ENCODE measurements at places on chromosomes 5 and 9.

- DNase-seq: no peak
These were observed 61.8 kb downstream of the CYFIP2 start for GRCh38 chr5:157327771-157328170.

GRCh38 chr5:94153736-94154450 is 412.5 kb upstream of the POU5F2 start:
- DNase-seq: no peak

GRCh38 chr5:125491986-125492492 is 745.6 kb upstream of the ZNF608 start:
- DNase-seq: no peak

DNA sequence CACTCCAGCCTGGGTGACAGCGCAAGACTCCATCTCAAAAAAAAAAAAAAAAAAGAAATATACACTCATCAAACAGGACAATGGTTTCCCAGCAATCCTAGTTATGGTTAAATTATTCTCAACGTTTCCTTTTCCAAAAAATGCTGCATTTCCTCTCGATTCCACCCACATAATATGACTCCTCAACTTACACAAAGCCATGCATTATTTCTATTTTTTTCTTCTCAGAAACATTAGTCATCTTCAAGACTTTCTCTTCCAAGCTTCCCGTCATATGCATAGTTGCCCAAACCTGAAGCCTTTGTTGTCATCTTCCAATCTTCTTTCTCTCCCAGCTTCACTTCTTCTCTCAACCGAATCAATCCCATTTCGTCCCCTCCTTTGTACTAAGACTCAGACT is 61.4 kb upstream of the RANBP6 start:
- DNase-seq: no peak

GRCh38 chr9:87655731-87656130 is 70.2 kb upstream of the CTSL start:
- no peak for DNase-seq

- DNase-seq: no peak
These were observed 8.8 kb downstream of the LHFPL2 start for GRCh38 chr5:78639791-78640190.

DNA sequence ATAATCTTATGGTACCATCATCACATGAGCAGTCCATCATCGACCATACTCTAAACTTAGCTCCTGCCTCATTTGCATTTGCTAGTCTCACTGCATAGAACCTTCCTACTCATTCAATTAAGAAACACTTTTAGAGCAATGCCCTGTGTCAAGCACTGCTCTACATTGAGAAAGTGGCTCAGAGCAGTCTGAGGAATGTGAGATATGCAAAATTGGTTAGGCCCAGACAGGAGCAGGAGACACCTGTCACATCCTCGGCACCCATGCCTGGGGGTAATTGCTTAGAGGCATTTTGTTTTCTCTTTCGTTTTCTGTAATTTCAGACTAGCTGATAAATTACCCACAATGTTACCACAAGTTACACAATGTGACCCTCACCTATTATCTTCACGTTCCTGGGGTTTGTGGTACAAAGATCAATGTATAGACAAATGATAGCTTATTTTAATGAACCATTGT is 4.9 kb upstream of the RARS1 start:
- no peak for DNase-seq

DNA sequence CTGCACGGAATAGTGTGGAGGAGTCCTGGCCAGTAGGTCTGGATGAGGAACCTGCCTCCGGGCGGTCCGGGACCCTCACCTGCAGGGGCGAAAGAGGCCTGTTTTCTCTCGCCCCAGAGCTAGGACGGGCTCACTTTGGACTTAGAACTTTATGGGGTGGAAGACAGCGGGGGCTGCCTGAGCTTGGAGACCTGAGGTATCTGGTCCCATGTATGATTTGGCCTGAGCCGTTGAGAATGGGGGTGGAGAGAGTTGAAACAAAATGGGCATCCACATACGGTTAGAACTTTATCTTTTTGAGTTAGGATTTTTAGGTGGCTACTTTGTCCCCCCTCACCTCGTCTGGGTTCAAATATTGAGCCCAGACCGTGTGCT is 681 bp upstream of the ETF1 start:
- no peak for DNase-seq

DNA sequence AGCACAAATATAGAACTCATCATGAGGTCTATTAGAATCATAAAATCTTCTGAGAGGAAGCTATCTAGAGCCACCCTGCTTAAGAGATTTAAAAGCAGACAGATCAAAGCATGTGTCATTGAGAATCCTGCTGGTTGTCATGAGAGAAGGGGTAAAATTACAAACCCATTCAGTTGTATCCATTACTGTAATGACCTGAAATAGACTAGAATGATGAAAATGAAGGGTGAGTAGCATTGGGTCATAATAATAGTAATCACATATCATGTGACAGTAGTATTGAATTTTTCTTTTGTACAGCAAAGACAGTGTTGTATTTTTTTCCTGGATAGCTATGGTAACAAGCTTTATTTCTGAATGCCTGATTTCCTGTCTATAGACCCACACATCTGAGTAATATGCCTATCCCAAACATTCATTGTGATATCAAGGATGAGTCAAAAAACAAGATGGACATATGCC is 149.0 kb downstream of the PDE4D start:
- DNase-seq: no peak

- no peak for DNase-seq
These were observed 40.8 kb upstream of the MEF2C start for GRCh38 chr5:88923623-88924329.

All from NCI-H1105 (cell line).